Stimulated activated CD4-positive, alpha-beta T cell treated with anti-CD3 and anti-CD28 coated beads, TNF-alpha, amount 100 ng/mL, for 24 hours (primary cell): ENCODE measurements at places on chromosomes 6 and 20.

DNA sequence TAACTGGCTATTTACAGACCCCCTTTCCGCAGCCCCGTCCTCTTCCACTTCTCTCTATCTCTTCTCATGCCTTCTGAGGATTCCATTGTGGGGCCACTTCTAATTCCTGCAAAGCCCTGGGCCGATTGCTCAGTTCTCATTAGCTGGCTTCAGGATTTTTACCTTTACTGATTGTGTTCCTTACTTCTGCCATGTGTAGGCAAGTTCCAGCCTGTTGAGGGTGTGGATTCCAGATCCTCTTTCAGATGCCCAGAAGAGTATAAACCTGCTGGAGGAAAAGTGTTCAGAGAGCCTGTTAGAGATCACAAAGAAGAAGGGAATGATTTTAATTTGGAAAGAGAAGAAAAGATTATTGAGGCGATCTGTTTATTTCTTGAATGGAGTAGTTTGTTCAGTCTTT is 5.4 kb downstream of the DSE start:
- no peak for DNase-seq

DNA sequence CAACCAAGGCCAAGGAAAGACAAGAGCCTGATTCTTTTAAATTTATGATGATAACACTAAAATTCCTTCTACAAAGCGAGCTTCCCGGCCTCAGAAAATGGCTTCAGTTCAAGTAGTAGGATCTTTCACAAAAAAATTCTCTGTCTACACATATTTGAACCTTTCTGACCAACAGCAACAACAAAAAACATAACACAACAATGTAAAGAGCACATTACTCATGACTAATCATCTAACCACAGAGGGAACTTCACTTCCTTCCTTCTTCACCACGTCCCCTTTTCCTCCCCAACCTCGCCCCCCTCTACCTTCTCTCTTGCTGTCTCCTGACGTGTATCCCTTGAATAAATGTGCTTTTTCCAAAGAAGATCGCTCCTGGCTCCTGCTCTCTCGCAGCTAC is 228.2 kb downstream of the MYLK4 start:
- DNase-seq = no peak

- DNase-seq = no peak
These were observed 70.1 kb downstream of the SLX4IP start for GRCh38 chr20:10504994-10505730.

DNA sequence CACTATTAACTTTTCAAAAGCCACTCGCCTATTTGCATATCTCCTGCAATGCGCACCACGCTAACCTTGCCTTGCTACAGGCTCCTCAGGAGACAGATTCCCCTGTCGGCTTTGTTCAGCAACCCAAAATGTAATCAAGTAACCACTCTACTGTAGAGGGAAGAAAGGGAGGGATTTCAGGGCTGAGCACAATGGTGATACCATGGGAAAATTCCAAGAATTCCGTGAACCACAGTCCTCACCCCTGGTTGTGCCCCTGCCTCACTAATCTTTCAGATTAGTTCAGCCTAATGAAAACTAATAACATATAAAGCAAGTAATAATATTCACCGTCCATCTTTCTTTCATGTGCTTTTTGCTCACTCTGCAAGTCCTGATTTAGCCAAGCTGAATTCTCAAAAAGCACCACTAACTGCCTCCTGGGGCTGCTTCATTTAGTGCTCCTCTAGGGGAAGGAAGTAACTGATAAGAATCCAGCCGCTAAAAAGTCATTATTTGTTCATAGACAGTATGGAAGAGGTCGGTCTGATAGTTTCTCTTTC is 6.6 kb downstream of the CITED2 start:
- no peak for DNase-seq

DNA sequence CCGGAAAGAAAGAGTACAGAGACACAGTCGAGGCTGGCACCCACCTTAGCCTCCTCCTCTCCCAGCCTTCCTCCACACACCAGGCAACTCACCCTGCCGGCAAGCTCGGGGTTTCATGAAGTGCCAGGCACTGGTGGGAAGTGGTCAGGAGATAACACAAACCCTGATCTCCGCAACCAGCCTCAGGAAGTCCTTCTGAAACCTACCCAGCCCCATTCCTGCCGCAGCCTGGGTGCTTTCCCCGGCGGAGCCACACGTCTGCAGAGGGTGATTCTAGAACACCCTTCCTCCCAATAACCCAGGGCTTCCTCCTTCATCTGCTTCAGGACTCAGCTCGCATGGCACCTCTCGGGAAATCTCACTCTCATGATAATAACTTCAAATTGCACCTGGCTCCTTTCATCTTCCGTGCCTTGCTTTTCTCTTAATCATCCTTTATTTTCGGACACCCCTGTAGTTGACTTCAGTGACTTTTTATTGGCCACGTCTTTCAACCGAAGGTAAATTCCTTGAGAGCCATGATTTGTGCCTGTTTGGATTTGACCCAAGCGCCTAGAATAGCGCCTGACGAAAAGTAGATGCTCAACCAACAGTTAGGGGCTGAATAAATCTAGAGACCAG is 8.7 kb upstream of the HLA-E start:
- no peak for DNase-seq

- no peak for DNase-seq
These were observed 21.9 kb downstream of the MYH7B start for GRCh38 chr20:34977365-34978091.

- no peak for DNase-seq
These were observed 8.5 kb downstream of the LRRC1 start for GRCh38 chr6:53803081-53803860.

DNA sequence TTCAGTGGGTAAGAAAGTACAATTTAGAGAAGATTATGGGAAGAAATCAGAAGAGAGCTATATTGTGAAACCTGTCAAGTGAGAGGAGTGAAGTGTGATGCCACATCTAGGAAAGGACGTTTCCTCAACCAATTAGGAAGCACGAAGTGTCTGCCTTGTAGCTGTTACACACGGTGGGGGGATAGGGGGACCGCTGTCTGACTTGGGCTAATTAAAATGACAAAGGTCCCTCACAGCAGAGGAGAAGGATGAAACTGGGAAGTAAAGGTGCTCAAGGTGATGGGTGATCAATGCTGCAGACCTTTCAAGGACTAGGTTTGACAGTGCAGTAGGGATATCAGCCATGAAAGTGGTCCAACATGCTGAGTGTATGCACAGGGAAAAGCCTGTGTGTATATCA is 181.1 kb upstream of the PRSS16 start:
- DNase-seq = no peak

- no peak for DNase-seq
These were observed 16.3 kb downstream of the SS18L1 start for GRCh38 chr20:62159839-62160238.

- no peak for DNase-seq
These were observed 150.1 kb upstream of the PDE7B start for GRCh38 chr6:135701426-135701825.
